ENCODE measurements at places on chromosomes 12 and 14.

- DNase-seq = no peak
Observed at GRCh38 chr14:89827265-89827664, 127.3 kb downstream of the EFCAB11 start.

GRCh38 chr14:33375786-33376185 is 437.1 kb downstream of the NPAS3 start:
- no peak for DNase-seq

DNA sequence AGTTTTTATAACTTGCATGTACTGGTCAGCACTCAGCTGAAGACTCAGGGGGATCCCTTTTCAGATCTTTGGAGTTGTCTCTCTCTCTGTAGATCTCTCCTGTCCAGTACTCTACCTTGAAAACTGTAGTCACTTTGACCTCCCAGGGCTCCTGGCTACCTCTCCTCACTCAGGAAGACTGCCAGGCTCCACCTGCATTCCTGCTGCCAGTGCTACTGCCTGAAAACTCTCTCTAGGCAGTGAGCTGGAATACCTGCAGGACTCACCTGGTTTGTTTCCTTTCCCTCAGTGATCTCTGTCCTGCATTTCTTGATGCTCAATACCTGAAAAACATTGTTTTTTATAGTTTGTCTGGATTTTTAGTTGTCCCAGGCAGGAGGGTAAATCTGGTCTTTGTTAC is 87.4 kb downstream of the PRIMA1 start:
- DNase-seq = no peak

DNA sequence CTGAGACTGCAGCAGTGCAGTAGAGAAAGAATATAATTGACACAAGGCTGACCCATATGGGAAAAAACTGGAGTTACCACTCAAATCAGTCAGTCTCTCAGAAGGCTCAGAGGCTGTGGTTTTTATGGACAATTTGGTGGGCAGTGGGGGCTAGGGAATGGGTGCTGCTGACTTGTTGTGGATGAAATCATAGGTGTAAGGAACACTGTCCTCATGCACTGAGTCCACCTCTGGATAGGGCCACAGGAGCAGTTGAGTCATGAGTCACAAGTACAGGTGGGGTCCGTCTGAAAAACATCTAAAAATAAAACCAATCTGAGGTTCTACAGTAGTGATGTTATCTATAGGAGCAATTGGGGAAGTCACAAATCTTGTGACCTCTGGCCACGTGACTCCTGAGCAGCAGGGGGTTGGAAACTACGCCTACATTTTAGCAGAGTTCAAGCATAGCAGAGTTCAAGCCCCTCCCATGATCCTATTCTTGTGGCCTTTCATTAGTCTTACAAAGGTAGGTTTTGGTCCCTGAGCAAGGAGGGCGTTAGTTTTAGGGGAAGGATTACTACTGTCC is 18.1 kb upstream of the SGPP1 start:
- DNase-seq = peak; percentile 19

DNA sequence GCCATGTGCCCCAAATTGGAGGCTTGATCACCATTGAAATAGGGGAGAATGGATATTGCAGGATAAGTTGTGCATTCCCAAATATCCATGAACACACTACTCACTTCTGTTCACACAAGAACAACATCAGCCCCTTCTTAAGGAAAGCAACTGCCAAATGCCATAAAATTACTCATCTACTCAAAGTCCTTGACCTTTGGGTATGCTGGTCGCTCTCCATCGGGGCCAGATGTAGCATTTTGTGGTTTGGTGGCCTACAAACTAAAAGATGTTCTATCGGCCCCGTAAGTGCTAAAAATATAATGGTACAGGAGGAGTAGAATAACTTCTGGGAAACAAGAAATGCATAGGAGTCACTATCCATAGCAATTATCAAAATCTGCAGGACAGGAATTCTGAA is 362.6 kb downstream of the AEBP2 start:
- DNase-seq = no peak
